T-cell (primary cell): ENCODE measurements at places on chromosomes 3 and 15.

- H3K27me3 ChIP-seq, result no peaks in the 10 kb centered on the region
- no peak overlapping the region for H3K27ac ChIP-seq
- H3K4me3 ChIP-seq, result no peak overlapping the region
These were observed 144.1 kb upstream of the DPH6 start for GRCh38 chr15:35690089-35690488.

- H3K27ac ChIP-seq, result no peak overlapping the region
- no peaks in the 10 kb centered on the region for H3K4me1 ChIP-seq
- H3K27me3 ChIP-seq, result no peaks in the 10 kb centered on the region
- H3K4me3 ChIP-seq, result no peak overlapping the region
- DNase-seq, result no peak
These were observed 342.1 kb upstream of the LRRC3B start for GRCh38 chr3:26280517-26280916.

DNA sequence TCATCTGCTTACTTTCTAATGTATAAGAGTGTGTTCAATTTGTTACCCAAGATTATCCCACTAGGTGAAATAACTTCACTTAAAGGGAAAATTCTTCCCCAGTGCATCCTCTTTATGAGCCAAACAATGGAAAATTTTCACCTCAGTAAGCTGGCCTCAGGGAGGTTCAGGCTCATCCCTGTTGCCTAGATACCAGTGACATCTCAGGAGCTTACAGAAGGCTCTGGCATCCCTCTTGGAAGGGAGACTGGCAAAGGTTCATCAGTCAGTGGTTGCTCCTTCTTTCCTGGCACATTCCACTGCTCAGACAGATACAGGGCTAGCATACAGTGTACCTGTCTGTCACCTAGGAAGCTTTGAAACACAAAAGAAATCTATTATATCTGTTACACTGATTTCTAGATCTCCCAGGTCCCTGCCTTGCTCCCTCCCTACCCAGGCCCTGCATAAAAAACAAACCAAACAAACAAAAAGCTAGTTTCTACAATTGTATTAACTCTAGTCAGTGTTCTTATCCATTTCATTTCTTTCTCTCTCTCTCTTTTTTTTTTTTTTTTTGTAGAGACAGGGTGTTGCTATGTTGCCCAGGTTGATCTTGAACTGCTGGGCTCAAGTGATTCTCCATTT lies 1.7 kb downstream of the IP6K2 start:
- H3K36me3 ChIP-seq, result peaks cover 20% of the 10 kb centered on the region
- no peak for DNase-seq
- no peaks in the 10 kb centered on the region for H3K27me3 ChIP-seq
- H3K4me1 ChIP-seq, result peaks cover 41% of the 10 kb centered on the region
- H3K27ac ChIP-seq, result no peak overlapping the region
- no peak overlapping the region for H3K4me3 ChIP-seq

GRCh38 chr3:40780925-40781406 lies 256.2 kb downstream of the ZNF621 start:
- H3K36me3 ChIP-seq, result no peaks in the 10 kb centered on the region
- H3K27me3 ChIP-seq, result peaks cover 10% of the 10 kb centered on the region
- H3K4me1 ChIP-seq, result no peaks in the 10 kb centered on the region
- no peak for DNase-seq
- no peak overlapping the region for H3K4me3 ChIP-seq

DNA sequence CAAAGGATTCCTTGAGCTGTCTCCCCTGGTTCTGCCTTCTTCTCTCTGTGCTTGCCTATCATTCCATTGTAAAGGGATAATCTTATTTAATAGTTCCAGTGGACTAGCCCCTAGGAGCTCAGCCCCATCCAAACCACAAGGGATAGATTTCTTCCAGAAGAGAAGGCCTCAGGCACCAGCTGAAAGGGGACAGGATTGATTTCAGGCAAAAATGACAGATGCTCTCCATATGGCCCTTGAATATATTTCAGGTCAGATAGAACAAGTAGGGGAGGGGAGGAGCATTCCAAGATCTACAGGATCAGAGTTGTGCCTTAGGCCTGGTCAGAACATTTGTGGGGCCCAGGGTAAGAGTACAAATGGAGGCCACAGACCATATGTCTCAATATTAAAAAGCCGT lies 85.3 kb downstream of the RPLP1 start:
- no peaks in the 10 kb centered on the region for H3K4me1 ChIP-seq
- no peak for DNase-seq
- peaks cover 6% of the 10 kb centered on the region for H3K27me3 ChIP-seq
- no peaks in the 10 kb centered on the region for H3K36me3 ChIP-seq
- no peak overlapping the region for H3K27ac ChIP-seq
- no peak overlapping the region for H3K4me3 ChIP-seq

DNA sequence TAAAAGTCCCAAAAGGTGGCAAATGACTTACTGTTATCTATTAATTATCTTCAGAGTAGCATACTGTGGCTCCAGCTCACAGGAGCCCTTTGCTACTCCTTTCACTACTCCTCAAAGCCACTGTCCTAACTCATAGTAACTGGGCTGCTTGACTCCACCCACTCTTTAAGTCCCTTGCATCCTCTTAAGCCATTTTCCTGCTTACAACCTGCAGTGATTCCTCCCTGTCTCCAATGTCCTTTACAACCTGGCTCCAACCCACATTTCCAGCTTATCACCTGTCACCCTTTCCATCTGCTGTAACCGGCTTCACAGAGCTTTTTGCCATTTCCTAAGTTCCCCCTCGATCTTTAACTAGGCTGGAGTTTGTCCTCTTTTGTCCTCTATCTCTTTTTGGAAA lies 388.1 kb downstream of the FGF12 start:
- no peaks in the 10 kb centered on the region for H3K36me3 ChIP-seq
- no peaks in the 10 kb centered on the region for H3K27me3 ChIP-seq
- no peak overlapping the region for H3K27ac ChIP-seq
- no peaks in the 10 kb centered on the region for H3K4me1 ChIP-seq

- no peak for DNase-seq
- no peaks in the 10 kb centered on the region for H3K4me1 ChIP-seq
- H3K27me3 ChIP-seq, result no peaks in the 10 kb centered on the region
- H3K27ac ChIP-seq, result no peak overlapping the region
These were observed 136.4 kb upstream of the GOLGA6L4 start for GRCh38 chr15:84099181-84099580.

GRCh38 chr3:138890555-138891187 lies 55.9 kb upstream of the PIK3CB start:
- no peak overlapping the region for H3K4me3 ChIP-seq
- H3K27me3 ChIP-seq, result peaks cover 11% of the 10 kb centered on the region
- no peaks in the 10 kb centered on the region for H3K4me1 ChIP-seq
- DNase-seq, result no peak

DNA sequence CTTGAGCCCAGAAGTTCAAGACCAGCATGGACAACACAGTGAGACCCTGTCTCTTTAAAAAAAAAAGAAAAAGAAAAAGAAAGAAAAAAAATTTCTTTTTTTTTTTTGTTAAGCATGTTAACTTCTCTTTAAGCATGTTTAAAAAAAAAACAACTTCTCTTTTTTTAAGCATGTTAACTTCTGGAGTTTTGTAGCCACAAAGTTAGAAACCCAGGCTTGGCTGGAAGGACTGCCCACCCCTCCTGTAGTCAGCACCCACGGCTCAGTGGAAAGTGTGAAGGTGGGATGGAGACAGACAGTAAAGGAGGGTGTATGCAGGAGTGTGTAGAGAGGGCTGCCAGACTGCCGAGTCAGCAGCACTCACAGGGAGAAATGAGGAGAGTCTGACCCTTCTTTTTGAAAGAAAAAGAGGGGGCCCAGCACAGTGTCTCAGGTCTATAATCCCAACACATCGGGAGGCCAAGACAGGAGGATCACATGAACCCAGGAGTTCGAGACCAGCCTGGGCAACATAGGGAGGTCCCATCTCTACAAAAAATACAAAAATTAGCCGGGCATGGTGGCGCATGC lies 33.2 kb downstream of the GOLGA8S start:
- no peak for DNase-seq
- H3K4me3 ChIP-seq, result no peak overlapping the region
- H3K4me1 ChIP-seq, result no peaks in the 10 kb centered on the region
- no peak overlapping the region for H3K27ac ChIP-seq
- no peaks in the 10 kb centered on the region for H3K27me3 ChIP-seq

DNA sequence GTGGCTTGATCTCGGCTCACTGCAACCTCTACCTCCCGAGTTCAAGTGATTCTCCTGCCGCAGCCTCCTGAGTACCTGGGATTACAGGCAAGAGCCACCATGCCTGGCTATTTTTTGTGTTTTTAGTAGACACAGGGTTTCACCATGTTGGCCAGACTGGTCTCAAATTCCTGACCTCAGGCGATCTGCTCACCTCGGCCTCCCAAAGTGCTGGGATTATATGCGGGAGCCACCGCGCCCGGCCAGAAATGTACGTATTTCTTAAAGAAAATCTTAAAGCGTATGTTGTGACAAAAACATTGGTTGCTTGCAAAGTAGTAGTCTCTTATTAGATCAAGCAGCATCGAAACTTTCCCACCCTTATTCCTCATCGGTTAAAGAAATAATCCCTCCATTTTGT lies 748.9 kb upstream of the NR2F2 start:
- no peak overlapping the region for H3K4me3 ChIP-seq
- DNase-seq, result no peak

DNA sequence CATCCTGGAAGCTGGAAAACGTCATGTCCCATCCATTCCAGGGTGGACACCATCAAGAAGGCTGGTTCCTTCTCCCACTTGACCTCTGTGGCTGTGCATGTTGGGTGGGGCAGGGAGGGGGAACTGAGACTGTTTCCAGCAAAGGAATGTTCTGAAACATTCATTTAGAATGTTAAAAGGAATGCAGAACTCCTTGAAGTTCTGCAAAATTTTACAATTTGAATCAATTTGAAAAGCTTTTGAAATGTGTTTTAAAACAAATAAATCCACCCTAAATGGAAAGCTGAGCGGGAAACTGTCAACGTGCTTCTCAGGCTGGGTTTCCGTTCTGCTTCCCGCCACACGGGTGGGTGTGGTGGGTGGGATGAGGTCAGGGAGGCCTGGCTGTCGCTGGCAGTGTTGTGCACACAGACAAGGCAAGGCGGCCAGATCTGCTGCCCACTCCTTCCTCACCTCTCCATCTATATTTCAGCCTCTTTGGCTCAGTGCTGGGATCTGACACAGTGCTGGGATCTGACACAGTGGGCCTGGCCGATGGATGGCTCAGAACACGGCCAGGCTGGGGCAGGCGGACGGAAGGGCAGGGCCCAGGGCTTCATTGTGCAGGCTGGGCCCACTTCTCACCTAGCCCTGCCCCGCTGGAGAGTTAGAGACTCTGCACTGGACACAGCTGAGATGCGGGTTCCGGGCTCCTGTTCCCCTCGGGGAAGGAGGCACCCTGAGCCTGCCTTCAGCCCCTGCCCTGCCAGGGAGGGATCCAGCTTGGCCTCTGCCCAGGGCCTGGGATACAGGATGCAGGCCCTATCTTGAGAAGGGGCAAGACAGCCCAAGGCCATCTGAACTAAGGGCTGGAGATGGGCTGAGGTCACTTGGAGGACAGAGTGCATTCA lies 110.4 kb downstream of the TMEM266 start:
- no peak for DNase-seq
- no peak overlapping the region for H3K4me3 ChIP-seq
- no peaks in the 10 kb centered on the region for H3K27me3 ChIP-seq
- no peak overlapping the region for H3K27ac ChIP-seq

DNA sequence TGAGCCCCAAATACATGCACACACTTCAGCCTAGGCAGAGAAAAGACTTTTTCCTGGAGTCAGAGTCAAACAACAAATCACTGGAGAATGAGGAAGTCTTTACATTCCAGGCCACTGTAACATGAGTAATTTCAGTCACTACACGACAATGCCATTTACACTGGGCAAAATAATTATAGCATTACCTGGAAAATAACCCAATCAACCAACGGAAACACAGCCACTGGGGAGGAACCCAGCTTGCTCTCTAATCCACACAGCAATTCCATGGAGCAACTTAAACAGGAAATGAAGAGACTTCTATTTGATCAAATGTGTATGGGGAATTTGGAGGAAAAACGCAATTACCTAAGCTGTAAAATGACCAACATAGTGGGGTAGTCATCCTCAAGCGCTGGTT lies 15.2 kb downstream of the FSTL1 start:
- no peaks in the 10 kb centered on the region for H3K27me3 ChIP-seq
- no peak overlapping the region for H3K27ac ChIP-seq
- H3K4me1 ChIP-seq, result no peaks in the 10 kb centered on the region
- no peak overlapping the region for H3K4me3 ChIP-seq
- DNase-seq, result no peak

DNA sequence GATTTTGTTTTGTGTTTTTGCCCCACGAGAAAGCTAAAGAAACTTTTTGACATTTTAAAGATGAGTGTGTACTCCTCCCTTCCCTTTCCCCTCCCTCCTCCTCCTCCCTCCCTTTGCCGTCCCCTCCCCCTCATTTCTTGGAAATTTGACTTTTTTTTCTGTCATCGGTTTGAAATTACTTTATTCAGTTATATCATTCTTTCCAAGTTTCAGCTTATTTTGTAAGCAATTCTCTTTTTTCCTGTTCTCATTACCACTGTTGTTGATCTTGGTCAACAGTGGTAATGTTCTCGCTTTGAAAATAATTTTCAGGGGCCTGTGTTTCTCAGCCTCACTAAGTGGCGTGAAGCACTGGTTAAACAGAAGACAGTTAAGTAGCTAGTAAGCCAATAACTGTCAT lies 178.4 kb downstream of the AKAP13 start:
- no peak overlapping the region for H3K4me3 ChIP-seq
- peaks cover 7% of the 10 kb centered on the region for H3K4me1 ChIP-seq
- H3K27ac ChIP-seq, result no peak overlapping the region
- H3K36me3 ChIP-seq, result peaks cover 4% of the 10 kb centered on the region

DNA sequence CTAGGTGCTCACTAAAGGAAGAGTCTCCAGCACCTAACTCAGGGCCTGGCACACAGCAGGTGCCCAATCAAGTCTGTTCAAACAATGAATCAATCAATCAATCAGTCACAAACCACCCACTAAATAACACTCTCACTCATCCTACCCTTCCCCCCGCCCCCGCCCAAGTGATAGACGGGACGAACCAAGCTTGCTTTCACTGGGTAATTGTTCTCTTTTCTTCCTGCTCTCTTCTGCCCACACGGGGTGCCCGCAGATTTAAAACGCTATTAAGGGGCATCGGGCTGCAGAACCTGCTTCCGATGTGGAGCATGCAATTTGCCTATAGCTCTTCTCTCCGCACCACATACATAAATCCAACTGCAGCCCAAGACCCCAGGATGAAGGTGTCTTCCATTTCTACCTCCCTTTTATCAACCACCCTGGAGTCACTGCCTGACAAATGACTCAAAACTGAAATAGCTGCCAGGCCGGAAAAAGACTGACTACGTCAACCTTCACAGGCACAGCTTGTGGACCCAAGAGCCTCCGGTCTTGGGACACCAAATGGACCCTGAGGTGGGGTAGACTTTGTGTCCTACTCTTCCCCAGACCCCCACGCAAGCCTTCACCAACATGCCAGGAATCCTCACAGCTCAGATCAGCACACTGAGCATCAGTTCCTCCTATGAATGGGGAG lies 1.7 kb downstream of the KLHL25 start:
- H3K36me3 ChIP-seq, result no peaks in the 10 kb centered on the region
- H3K4me1 ChIP-seq, result peaks cover 40% of the 10 kb centered on the region
- no peak overlapping the region for H3K27ac ChIP-seq
- DNase-seq, result no peak
- H3K27me3 ChIP-seq, result no peaks in the 10 kb centered on the region
- peak overlapping the region; percentile 75 for H3K4me3 ChIP-seq
